ENCODE measurements at places on chromosomes 4 and X. TPM values are rescaled to one million over a fixed set of nuclear protein-coding genes. Genes with fewer than 3 reads are reported as not detected.

GRCh38 chrX:20418379-20419150, 151.9 kb upstream of the RPS6KA3 start:
- H3K4me3 ChIP-seq: no peak overlapping the region
- peaks cover 19% of the 10 kb centered on the region for H3K4me1 ChIP-seq
- peak; percentile 16 for DNase-seq
- no peak overlapping the region for H3K27ac ChIP-seq
- no peaks in the 10 kb centered on the region for H3K36me3 ChIP-seq

- H3K4me3 ChIP-seq: no peak within 1 kb of the TSS
- H3K4me1 ChIP-seq: peaks cover 6% of the 10 kb centered on the region
- H3K27ac ChIP-seq: no peak within 1 kb of the TSS
- peaks cover 55% of the 10 kb centered on the region for H3K27me3 ChIP-seq
- peak; percentile 5 for DNase-seq
- H3K36me3 ChIP-seq: no peaks in the 10 kb centered on the region
These were observed at the start of gene FGF5 for GRCh38 chr4:80266253-80266901. Gene FGF5 (plus strand): TSS chr4:80266664. CDS start chr4:80266825, 161 bp downstream.

The NKX3-2 gene
- not detected for total RNA-seq

The FATE1 gene
- total RNA-seq: not detected

DNA sequence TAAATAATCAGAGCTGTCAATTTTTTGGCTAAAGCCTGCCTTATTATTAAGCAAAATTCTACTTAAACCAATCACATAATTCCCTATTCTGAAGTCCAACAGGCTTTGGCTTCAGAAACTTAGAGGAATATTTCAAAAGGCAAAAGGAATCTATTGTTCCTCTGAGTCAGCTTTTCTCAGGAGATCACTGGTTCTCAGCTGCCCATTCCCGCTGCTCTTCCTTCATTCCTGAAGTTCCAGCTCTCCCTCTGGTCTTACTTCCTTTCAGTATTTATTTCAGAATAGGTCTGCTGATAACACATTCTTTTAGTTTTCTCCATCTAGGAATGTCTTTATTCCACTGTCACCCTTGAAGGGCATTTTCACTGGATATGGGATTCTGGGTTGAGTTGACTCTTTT, 133.7 kb downstream of the SOWAHB start:
- no peaks in the 10 kb centered on the region for H3K4me1 ChIP-seq
- no peaks in the 10 kb centered on the region for H3K36me3 ChIP-seq
- DNase-seq: no peak
- H3K27ac ChIP-seq: no peak overlapping the region

GRCh38 chrX:70479922-70480659, 35.5 kb downstream of the DLG3 start:
- H3K27ac ChIP-seq: no peak overlapping the region
- no peaks in the 10 kb centered on the region for H3K27me3 ChIP-seq
- H3K4me1 ChIP-seq: no peaks in the 10 kb centered on the region
- no peak for DNase-seq
- no peak overlapping the region for H3K4me3 ChIP-seq
- H3K36me3 ChIP-seq: peaks cover 26% of the 10 kb centered on the region

All from CD4-positive, CD25-positive, alpha-beta regulatory T cell (primary cell).